ENCODE measurements at places on chromosomes 5 and 9.

- no peak for DNase-seq
These were observed 168.8 kb downstream of the GAPVD1 start for GRCh38 chr9:125430161-125431011.

- DNase-seq = no peak
These were observed 69.3 kb downstream of the RGS3 start for GRCh38 chr9:113532809-113533190.

- no peak for DNase-seq
These were observed 7.6 kb downstream of the HDHD3 start for GRCh38 chr9:113368982-113369854.

DNA sequence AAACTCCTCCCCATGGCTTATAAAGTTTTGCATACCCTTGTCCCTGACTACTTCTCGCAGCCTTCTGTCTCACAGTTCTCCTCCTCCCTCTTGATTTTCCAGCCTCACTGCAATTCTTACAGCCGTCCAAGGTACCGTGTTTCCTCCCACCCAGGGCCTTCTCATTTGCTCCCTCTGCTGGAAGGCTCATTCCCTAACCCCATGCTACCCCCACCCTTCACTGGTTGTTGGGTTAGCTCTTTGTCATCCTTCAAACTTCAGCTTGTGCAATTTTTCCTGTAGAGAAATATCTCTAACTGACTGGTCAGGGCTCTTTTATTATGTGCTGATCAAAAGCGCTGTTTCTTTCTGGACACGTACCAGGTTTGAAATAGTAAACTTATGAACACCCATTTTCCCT lies 329.2 kb downstream of the EBF1 start:
- no peak for DNase-seq

- no peak for DNase-seq
These were observed 115.1 kb downstream of the PALM2AKAP2 start for GRCh38 chr9:109894921-109895758.

Measured in C1 segment of cervical spinal cord (tissue), 14 donors.